Glomerular endothelial cell (primary cell): ENCODE measurements at places on chromosomes 11 and 22. TPM values are rescaled to one million over a fixed set of nuclear protein-coding genes. Genes with fewer than 3 reads are reported as not detected.

GRCh38 chr11:58958500-58958899 is 19.2 kb downstream of the GLYATL1 start:
- DNase-seq: no peak

DNA sequence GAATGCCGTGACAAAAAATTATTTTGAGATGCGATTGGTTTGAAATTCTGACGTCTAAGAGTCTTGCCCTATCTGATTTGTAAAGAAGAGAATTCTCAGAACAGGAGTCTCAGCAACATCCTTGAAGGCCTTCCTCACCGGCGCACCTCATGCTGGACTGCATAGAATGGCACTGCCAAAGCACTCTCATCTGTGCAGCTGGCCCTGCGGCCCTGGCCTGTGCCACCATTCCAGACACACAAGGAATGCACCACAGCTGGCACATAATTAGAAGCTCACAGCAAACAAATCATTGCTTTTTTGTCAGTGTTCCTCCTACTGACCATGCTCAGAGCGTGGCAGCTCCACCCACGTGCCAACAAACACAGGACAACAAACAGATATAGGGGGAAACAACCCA is 166.0 kb downstream of the KIRREL3 start:
- no peak for DNase-seq

The FAM83F gene
- 0.05 and 0.18 TPM in 2 replicates for total RNA-seq

The LIF gene
- total RNA-seq: 16.6 and 25.2 TPM in 2 replicates

The QSER1 gene
- 20.5 and 31.0 TPM in 2 replicates for total RNA-seq

The DGCR8 gene
- 27.1 and 40.9 TPM in 2 replicates for total RNA-seq

The FAM180B gene
- total RNA-seq: not detected in 2 replicates

The ACRV1 gene
- total RNA-seq: not detected in 2 replicates
